ENCODE measurements at places on chromosomes 16 and 17. TPM values are rescaled to one million over a fixed set of nuclear protein-coding genes. Genes with fewer than 3 reads are reported as not detected.

The PLEKHM1 gene
- 31.3 TPM for total RNA-seq

DNA sequence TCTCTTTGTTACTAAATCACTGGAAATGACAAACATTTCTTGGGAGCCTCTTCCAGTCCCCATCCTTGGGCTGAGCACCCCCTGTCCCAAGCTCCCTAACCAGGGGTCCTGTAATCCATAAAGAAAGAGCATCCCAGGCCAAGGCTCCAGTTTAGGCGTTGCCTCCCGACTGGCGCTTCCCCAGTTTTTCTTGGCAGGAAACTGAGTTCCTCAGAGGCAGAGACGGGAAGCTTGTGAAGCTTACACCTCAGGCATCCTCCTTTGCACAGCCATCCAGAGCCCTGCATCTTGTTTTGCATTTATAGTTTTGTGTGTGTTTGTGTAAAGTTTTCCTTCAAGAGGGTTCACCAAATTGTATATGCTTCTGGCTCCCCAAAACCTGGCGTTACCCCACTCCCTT is 7.1 kb downstream of the COPZ2 start:
- DNase-seq: no peak

- peak; percentile 94 for DNase-seq
Measured at GRCh38 chr16:69077251-69077650, 28.2 kb upstream of the HAS3 start.

The PYDC1 gene
- not detected for total RNA-seq

The PRCD gene
- total RNA-seq: 0.02 TPM

DNA sequence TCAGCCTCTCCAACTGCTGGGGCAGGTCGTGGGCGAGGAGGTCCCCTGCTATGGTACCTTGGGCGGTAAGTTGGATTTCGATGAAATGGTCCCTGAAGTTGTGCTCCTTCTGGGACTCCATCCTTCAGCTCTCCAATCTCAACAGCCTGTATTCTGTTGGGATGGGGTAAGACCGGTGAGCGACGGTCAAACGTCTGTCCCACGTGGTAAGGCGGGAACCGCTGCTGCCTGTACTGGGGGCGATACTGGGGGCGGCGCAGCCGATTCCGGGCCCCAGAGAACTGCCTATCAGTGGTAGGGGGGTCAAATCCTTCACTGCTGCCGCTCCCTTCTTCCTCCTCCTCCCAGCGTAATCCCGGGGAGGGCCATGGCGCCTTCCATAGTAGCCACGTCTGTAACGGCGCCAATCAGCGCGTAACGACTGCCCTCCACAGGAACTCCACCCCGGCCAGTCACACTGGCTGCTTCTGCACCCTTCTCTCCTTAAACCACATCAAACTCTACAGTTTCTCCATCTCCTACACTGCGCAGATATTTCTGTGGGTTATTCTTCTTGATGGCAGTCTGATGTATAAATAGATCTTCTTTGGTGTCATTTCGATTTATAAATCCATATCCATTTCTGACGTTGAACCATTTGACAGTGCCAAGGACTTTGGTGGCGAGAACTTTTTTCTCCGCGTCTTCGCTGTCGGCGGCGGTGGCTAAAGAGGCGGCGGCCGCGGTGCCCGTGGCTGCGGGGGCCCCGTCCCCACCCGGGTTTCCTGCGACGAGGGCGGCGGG is 41.1 kb downstream of the AHSP start:
- no peak for DNase-seq

The PABPN1L gene
- not detected for total RNA-seq

DNA sequence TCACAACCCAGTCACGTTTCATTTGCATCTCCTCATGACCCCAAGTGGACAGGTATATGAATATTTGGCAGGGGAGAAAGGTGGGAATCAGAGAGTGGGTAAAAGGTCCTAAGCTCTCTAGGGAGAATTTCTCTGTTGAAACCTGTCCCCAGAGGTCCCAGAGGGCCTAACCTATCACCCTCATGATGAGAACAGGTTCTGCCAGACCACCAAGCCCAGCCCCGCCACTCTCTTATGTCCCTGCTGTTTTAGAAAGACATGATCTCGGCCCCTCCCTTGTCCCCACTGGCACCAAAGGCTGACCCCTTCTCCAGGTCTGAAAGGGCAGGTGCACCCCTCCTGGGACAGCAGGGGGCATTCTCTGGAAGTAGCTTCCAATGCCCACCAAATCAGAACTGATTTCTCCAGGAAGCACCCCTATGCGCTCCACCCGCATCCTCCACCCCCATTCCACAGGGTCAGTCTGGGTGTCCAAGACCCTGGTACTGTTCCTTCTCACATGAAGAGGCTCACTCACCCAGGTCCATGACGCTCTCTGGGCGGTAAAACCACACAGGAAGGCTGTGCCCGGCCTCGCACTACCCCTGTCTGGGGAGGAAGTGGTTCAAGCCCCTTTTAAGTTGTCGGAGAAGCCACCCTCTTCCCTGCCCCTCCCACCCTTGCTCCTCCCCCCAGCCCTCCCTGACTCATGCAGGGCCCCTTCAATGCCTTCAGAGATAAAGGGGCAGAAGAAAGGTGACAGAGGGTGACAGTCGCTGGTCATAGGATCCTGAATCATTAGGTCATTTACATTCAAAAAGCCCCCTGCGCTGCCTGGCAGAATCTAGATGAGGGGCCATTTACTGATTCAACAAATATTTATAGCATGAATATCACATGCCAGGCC is at the start of gene CCR7:
Gene CCR7, minus strand, starts transcription at position 590 of the 886 bp plus-strand sequence. Its CDS starts 63 bp downstream, at position 527.
- DNase-seq: no peak

- DNase-seq: peak; percentile 47
Measured at GRCh38 chr17:79991140-79991923, 44.3 kb downstream of the TBC1D16 start.

- DNase-seq: no peak
Measured at GRCh38 chr16:48121276-48121675, 34.5 kb downstream of the ABCC12 start.

DNA sequence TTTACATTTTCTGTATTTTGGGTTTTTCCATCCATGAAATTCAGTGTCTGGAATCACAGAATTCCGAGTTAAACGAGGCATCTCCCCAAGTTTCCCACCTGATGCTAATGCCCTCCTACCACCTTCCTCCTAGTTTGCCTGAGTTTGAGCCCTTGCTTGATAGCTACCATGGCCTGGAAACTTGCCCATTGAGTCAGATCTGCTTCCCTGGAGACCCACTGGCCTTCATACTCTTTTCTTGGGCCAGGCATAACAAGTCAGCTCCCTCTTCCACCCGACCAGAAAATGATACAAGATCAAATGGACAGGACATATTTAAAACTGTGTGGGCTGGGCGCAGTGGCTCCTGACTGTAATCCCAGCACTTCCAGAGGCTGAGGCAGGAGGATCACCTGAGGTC is 10.2 kb downstream of the SETD1A start:
- DNase-seq: no peak

The WFDC1 gene
- total RNA-seq: 0.52 TPM

- peak; percentile 91 for DNase-seq
Measured at GRCh38 chr17:2634361-2634960, 41.0 kb downstream of the PAFAH1B1 start.

The KRT27 gene
- total RNA-seq: not detected

GRCh38 chr16:76947749-76948148 is 243.2 kb upstream of the MON1B start:
- no peak for DNase-seq

The C16orf46 gene
- total RNA-seq: not detected

DNA sequence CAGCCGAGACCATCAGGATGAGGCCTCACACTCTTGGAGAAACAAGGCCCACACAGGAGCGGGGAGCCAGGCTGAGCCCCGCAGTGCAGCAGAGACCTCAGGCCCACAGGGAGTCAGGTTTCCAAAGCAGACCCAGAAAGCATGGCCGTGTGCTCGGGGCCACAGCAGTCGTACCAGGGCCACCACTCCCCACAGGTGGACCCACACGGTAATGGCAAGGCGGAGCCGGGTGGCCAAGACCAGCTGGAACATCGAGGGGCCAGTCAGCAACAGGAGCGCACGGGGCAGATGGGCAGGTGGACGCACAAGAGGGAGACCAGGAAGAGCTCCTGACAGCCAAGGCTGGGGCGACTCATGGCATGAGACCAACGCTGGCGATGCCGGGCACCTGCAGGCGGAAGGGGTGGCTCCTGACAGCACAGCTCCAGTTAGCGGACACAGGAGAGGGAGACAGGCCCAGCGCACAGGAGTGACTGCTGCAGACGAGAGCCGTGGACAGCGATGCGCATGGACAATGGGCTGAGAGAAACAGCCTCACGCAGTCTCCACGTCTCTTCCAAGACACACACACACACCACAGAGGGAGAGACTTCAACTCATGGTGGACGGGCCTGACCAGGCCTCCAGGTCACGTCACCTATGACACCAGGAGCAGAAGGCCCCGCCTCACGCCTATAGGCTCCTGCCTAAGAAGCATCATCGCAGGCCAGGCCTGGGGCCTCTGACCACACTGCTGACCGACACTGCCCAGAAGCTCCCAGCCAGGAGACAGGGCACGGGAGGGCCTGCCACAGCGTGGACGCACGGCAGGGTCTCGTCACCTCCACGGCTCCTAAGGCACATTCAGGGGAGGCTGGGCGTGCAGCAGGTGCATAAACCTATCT is 58.6 kb downstream of the ZNF778 start:
- DNase-seq: no peak

GRCh38 chr17:68777243-68777855 is 176.2 kb upstream of the FAM20A start:
- DNase-seq: peak; percentile 52

GRCh38 chr16:23464196-23464595 is 11.2 kb upstream of the COG7 start:
- no peak for DNase-seq

- no peak for DNase-seq
Measured at GRCh38 chr17:76502341-76503211, 1.4 kb upstream of the RHBDF2 start.

The CSH2 gene
- not detected for total RNA-seq

- DNase-seq: no peak
Measured at GRCh38 chr16:78478267-78478861, 378.9 kb downstream of the WWOX start.

- DNase-seq: no peak
Measured at GRCh38 chr17:43377056-43377810, 21.6 kb upstream of the ARL4D start.

The PIPOX gene
- total RNA-seq: 0.71 TPM

- peak; percentile 94 for DNase-seq
Measured at GRCh38 chr17:45341533-45342158, 24.8 kb upstream of the MAP3K14 start.

The MYL4 gene
- not detected for total RNA-seq

- no peak for DNase-seq
Measured at GRCh38 chr17:63475491-63476412, 1.1 kb upstream of the ACE start.

- no peak for DNase-seq
Measured at GRCh38 chr16:13176711-13177110, 275.3 kb downstream of the SHISA9 start.

DNA sequence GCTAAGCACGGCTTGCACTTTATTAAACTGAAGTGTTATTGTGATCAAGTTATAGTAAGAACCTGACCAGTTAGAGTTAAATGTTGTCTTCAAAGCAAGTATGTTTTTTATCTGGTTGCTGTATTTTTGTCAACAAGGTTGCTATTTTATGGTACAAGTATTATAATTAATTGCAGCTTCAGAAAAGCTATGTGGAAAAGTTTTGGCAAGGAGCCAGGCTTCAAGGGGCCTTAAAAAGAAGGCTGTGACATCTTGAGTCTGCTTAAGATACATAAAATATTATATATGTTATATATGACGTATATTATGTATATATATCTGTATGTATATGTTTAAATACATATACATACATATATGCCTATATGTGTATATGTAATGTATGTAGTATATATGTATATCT is 1461.2 kb upstream of the CDH8 start:
- no peak for DNase-seq

DNA sequence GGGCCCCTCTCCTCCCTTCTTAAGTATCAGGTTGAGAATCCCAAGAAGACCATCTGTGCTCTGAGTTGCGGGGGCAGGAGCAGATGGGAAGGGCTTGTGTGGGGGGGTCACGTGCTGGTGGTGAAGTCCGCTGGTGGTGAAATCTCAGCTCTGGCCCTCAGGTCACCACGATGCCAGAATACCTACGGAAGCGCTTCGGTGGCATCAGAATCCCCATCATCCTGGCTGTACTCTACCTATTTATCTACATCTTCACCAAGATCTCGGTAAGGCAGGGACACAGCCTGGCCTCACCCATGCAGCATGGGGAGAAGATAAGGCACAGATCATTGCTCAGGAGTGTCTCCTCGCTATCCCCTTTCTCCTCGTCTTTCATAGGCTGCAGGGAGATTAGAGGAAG is 29.7 kb downstream of the SLC5A11 start:
- DNase-seq: no peak
